ENCODE measurements at places on chromosomes 13 and 19.
A peak's percentile ranks its signal among the peaks of the same experiment; 100 is the strongest.

GRCh38 chr19:19039901-19040300 lies 6.5 kb downstream of the ARMC6 start:
- no peak for DNase-seq

GRCh38 chr19:34838753-34839431 lies 65.9 kb upstream of the ZNF599 start:
- no peak for DNase-seq

DNA sequence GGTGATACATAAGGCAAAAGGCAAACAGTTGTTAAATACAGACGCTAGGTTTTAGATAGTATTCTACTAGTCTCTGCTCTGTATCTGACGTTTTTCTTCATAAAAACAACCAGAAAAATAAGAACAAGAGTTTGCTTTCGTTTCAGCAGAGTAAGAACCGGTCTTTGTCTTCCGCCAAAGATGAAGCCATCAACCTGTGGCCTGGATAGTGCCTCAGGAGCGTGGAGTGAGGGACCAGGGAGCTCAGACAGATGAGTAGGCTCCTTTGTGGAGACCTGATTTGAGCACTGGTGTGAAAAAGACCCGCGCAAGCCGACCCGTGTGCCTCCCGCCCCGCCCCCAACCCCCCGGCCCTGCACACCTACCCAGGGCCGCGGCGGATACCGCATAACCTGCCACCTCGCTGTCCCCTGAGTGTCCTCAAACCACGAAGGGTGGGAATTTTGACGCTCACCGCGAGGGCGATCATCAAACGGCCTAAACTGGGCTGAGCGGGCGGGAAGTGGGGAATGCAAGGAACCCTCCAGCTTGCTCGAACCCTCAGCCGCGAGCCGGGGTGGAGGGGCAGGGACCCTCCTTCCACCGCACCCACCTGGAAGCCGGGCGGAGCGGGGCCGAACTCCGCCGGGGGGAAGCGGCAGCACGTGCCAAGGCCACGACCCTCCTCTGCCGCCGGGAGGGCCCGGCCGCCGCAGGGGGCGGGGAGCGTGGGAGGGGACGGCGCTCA lies 866 bp upstream of the LMO7 start:
- peak; percentile 39 for DNase-seq

DNA sequence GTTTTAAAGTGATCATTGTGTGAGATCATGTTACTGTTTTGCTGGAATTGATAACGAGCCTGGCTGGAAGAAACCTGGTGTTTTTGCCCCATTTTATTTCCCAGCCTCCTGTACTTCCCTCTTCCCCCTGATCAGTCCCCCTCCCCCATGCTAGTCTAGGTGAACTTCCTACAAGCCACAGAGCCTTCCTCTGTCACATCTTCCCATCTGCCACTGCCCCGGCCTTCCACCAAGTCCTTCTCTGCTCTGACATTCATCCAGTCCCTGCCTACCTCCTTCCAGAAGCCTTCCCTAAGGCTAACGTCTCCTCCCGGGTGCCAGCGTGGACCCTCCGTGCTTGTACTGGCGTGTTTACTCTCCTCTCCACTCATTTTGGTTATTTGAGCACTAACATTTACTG lies 14.3 kb downstream of the FARP1 start:
- no peak for DNase-seq

DNA sequence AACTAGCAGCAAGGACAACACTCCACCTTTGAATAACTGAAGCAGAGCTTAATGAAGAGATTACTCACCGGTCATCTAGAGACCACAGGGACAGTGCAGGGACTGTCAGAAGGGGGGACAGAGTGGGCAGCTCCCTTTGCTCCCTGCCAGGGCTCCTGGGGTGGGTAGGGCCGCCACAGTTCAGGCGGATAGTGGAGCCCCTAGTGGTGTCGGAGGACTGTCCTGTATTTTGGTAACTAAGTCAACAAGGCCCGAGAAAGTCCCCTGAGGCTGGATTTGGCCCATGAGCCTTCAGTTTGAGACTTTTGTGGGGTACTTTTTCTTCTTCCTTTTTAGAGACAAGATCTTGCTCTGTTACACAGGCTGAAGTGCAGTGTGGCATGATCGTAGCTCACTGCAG lies 44.6 kb downstream of the GJA3 start:
- DNase-seq = no peak

DNA sequence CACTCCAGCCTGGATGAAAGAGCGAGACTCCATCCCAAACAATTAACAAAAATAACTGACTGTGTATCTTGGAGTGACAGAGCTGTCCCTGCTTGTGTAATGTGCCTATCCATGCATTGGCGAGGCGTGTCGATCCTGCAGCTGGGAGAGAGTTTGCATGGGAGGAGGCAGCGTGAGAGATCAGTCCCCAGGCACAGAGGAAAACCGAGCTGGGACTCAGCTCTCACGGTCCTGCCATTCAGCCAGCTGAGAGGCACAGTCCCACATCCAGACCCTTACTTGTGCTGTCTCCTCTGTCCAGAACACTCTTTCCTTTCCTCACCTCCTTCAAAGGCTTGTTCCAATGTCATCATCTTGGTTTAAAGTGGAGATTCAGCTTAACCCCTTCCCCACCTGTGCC lies 11.9 kb upstream of the SULT2B1 start:
- no peak for DNase-seq

DNA sequence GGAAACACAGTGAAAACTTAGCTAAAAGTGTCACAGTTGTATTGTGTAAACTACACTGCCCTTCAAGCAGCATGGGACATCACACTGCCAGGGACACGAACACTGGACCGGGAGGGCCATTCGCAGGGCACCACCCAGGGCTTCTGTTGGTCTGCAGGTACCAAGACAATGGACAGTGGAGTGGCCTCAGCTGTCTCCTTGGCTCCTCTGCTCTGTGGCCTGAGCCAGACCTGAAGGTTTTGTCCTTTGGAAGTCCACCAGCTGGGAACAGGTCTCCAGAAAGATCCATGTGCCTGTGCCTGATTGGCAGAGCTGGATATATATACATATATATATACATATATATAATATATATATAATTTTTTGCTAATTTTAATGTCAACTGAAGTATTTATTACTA lies 149.8 kb downstream of the ZNF536 start:
- no peak for DNase-seq

- DNase-seq = no peak
Measured at GRCh38 chr13:111286749-111287148, 33.7 kb upstream of the TEX29 start.

DNA sequence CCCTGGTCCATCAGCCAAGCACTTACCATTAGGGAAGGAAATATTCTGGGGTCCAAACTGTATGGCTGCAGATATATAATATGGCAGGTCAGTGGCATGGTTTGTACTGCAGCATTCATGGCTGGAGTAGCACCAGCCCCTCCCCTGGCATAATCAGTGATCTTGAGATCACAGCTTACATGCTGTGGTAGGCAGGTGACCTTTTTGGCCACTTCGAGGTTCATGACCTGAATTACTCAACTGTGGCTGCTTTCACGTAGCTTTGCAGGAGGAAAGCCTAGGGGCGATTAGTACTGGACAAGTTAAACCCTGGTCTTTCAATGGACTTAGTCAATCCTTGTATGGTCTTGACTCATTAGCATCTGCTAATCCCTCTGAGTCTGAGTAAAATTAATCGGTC lies 169.8 kb downstream of the SPRY2 start:
- no peak for DNase-seq

DNA sequence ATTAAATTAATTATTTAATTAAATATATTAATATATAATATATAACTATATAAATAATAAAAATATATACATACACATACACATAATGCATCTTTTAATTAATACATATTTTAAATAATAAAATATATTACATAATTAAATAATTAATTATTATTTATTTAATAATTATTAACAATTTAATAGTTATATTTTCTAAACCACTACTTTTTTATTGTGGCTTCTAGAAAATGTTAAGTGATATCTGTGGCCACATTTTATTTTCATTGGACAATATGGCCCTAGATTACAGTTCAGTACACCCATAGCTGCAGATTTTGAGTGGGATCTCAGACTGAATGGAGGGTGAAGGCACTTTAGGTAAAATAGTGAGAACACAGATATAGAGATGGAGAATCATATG lies 335.7 kb downstream of the NALCN start:
- no peak for DNase-seq

DNA sequence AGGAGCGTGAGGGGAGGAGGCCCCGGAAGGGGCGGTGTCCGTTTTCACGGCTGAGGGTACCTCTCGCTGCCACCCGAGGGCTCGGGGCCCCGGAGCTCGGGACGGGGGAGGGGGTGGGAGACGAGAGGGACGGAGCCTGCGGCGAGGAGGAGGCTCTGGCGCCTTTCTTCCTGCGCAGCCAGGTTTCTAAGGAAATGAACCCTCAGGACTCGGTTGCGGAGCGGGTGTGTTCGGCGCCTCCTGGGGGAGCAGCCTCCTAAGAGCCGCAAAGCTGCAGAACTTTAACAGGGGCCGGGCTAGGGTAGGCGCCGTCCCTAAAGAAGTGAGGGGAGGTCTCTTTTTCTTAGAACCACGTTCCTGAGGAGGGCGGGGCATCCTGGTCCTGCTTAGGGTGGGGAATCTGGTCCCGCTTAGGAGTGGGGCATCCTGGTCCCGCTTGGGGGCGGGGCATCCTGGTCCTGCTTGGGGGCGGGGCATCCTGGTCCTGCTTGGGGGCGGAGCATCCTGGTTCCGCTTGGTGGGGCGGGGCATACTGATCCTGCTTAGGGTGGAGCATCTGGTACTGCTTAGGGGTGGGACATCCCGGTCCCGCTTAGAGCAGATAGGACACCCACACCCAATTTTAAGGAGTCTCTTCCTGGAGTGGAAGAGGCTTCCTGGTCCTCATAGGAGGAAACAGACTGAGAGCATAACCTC lies 6.2 kb downstream of the SYT5 start:
- no peak for DNase-seq

GRCh38 chr13:94249512-94249911 lies 230.0 kb downstream of the DCT start:
- DNase-seq = no peak

- DNase-seq = no peak
Measured at GRCh38 chr13:78478183-78478582, 125.2 kb downstream of the POU4F1 start.

- no peak for DNase-seq
Measured at GRCh38 chr13:94590744-94591143, 5.2 kb downstream of the TGDS start.

- no peak for DNase-seq
Measured at GRCh38 chr13:96141032-96141431, 51.1 kb downstream of the HS6ST3 start.

DNA sequence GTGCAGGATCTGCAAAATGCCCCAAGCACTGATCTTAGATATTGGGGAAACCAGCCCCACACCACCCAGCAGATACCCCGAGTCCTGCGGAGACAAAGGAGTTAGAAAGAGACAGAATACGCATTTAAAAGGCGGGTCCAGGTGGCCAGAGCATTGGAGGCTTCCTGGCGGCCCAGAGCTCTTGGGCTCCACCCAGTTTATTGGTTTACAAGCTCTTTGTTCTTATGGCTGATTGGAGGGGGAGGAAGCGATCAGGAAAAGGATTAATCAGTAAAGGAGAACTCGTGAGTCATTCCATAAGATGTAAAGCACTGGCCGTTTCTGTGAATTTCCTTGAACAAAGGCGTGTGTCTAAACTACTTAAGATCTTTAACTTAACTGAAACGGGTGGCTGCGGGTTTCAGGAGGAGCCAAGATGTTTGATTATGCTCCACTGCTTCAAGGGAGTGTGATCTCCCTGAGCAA lies 926 bp downstream of the ZNF587 start:
- no peak for DNase-seq

GRCh38 chr19:16435999-16436650 lies 35.6 kb downstream of the EPS15L1 start:
- DNase-seq = no peak

GRCh38 chr19:56314018-56314380 lies 640 bp downstream of the ZSCAN5A start:
- no peak for DNase-seq

- DNase-seq = no peak
Measured at GRCh38 chr19:7873304-7874075, 700 bp downstream of the PRR36 start.

- no peak for DNase-seq
Measured at GRCh38 chr19:39335168-39335548, 685 bp downstream of the GMFG start.

DNA sequence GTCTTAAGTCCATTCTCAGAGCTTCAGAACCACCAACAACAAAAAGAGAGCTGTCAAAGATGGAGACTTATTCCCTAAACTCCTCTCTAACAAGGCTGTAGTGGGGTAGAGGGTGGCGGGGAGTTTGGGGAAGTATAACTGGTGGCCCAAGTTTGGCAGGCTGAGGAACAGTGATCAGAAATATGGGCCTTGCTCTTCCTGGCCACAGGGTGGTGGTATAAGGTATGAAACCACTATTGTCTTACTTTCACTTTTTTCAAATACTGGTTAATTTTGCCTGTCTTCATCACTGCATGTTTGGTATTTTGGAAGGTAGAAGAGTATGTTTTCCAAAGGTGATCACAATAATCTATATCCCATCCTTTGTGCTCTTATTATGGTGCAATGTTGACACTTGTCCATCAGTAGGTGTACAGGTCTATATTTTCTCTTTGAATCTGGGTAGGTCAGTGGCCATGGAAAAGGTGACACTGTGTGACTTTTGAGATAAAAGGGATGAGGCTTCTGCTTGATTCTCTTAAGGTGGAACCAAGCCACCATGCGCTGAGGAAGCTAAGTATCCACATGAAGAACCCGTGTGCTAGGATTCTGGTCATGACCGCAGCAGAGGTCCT lies 23.2 kb upstream of the GPC5 start:
- no peak for DNase-seq

Measured in mesothelial cell of epicardium (in vitro differentiated cells).